Upper lobe of right lung (tissue), 1 donor: ENCODE measurements at places on chromosomes 4 and X. TPM values are rescaled to one million over a fixed set of nuclear protein-coding genes. Genes with fewer than 3 reads are reported as not detected.
A peak's percentile ranks its signal among the peaks of the same experiment; 100 is the strongest.

DNA sequence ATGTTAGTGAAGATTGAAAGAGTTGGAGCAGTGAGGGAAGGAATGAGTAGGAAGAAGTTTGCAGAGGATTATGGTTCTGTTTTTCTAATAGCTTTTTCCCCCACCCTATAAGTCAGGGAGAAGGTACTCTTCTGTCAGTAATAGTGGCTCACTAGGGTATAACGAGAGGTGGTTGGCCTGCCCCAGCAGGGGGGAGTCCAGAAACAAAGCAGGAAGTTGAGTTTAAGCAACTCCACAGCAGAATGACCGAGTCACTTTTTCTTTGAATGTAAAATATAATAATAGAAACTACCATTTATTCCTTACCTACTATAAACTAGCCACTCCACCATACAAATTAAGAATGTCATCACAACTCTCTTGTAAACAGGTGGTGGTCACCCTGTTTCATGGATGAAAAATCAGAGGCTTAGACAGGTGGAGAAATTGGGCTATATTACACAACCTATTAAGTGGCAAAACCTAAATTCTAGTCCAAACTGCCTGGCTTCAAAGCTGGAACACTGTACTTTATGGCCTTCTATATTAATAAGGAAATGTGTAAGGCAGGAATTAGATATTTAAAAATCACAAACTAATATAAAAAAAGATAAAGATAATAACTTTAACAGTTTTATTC lies 21.9 kb downstream of the AP1AR start:
- H3K27ac ChIP-seq: no peak overlapping the region
- no peak overlapping the region for H3K4me3 ChIP-seq
- no peak for DNase-seq
- no peaks in the 10 kb centered on the region for H3K27me3 ChIP-seq

- H3K27ac ChIP-seq: no peak overlapping the region
- no peaks in the 10 kb centered on the region for H3K27me3 ChIP-seq
- H3K4me3 ChIP-seq: no peak overlapping the region
- H3K4me1 ChIP-seq: no peaks in the 10 kb centered on the region
Measured at GRCh38 chr4:53659112-53659511, 67.8 kb upstream of the LNX1 start.

GRCh38 chr4:10118048-10119004 lies 1.7 kb upstream of the WDR1 start:
- H3K4me3 ChIP-seq: no peak overlapping the region
- H3K27ac ChIP-seq: peak overlapping the region; percentile 98
- no peaks in the 10 kb centered on the region for H3K27me3 ChIP-seq
- H3K4me1 ChIP-seq: peaks cover 45% of the 10 kb centered on the region
- peaks cover 25% of the 10 kb centered on the region for H3K36me3 ChIP-seq

DNA sequence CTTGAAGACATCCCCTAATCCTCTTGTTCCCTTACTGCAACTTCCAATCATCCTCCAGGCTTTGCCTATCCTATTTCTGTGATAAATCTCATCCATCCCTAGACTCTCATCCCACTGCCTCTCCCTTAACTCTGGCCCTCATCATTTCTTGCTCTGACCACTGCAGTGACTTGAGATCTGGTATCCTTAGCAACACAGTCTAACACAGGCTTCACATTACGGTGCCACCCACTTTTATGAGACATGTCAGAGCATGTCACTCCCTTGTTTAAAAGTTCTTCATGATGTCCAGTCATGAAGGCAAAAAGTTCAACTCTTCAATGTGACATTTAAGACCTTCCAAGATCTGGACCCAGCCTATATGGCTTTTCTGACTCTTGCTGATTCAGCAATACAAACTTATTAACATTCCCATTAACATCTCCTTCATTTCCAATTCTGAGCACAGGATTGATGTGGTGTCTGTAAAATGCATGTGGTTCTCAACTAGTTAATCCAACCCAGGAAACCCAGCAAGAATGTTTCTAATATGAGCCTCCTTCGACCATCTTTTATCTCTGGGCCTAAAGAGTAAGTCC lies 64.0 kb downstream of the OR13H1 start:
- H3K4me1 ChIP-seq: no peaks in the 10 kb centered on the region
- no peak overlapping the region for H3K27ac ChIP-seq
- H3K27me3 ChIP-seq: no peaks in the 10 kb centered on the region
- no peaks in the 10 kb centered on the region for H3K36me3 ChIP-seq
- DNase-seq: no peak
- H3K4me3 ChIP-seq: no peak overlapping the region

Gene EMCN
- 35.9 TPM for total RNA-seq

DNA sequence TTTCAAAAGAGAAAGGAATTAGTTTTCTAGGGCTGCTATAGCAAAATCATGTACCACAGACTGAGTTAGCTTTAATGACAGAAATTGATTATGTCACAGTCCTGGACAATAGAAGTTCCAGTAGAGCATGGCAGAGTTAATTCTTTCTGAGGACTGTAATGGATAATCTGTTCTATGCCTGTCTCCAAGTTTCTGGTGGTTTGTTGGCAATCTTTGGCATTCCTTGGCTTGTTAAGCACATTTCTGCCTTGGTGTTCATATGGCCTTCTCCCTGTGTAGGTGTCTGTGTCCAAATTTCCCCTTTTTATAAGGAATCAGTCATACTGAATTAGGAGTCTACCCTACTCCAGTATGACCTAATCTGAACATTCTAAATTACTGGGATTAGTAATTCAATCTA lies 336.1 kb upstream of the PABPC4L start:
- H3K4me3 ChIP-seq: no peak overlapping the region
- no peak for DNase-seq

DNA sequence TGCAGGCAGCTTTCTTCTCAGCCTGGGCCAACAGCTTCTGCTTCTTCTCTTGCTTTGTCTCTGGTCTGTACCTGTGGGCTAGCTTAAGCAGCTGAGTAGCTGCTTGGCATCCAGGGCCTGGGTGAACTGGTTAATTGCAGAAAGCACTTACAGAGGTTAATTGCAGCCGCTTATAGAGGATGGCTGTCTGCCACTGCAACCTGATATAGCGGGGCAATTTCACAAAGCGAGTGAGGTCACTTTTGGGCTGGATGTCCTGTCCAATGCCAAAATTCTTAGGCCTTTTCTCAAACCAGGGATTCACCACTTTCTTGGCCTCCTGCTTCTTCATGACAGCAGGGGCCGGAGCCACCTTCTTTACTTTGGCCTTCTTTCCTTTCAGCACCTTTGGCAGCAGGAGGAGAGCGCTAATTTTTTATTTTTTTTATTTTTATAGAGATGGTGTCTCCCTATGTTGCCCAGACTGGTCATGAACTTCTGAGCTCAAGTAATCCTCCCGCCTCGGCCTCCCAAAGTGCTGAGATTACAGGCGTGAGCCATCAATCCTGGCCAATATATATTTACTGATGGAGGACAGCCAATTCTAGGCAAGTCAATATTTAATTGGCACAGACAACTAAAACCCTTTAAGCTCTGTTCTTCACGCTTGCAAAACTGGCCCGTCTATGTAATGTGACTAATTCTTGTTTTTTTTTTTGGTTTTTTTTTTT lies 61.0 kb downstream of the ENOPH1 start:
- DNase-seq: no peak
- H3K36me3 ChIP-seq: no peaks in the 10 kb centered on the region
- H3K4me1 ChIP-seq: no peaks in the 10 kb centered on the region
- no peaks in the 10 kb centered on the region for H3K27me3 ChIP-seq
- H3K27ac ChIP-seq: no peak overlapping the region
- H3K4me3 ChIP-seq: no peak overlapping the region

DNA sequence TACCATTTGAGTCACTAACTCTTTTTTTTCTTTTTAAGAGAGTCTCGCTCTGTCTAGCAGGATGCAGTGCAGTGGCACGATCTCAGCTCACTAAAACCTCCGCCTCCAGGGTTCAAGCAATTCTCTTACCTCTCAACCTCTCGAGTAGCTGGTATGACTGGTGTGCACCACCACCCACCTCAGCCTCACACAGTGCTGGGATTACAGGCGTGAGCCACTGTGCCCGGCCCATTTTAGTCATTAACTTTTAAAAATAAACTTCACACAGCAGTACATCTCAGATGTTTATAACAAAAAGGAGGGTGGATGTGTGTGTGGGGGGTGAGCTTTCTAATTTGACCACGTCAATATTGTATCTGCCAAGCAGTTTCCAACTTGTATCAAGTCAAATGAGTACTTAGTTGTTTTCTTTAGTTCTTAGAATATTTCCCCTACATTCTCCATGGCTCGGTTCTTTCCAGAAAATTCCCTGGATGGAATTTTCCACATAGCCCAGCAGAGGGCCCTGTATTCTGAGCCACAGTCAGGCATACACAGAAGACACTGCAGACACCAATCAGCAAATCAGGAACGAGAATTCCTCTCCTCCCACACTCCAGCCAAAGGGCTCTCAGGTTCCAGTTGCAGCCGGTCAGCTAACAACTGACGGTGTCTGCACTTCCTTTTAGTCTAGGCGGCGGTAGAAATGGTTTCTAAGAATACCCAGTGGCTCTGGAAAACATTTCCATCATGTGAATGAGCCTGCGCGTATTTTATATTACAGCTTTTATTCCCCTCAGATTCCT lies 20.1 kb upstream of the ARAF start:
- H3K4me3 ChIP-seq: no peak overlapping the region
- H3K27ac ChIP-seq: peak overlapping the region; percentile 74
- peaks cover 4% of the 10 kb centered on the region for H3K4me1 ChIP-seq
- DNase-seq: peak; percentile 77
- H3K27me3 ChIP-seq: no peaks in the 10 kb centered on the region
- no peaks in the 10 kb centered on the region for H3K36me3 ChIP-seq

Gene MRFAP1L1
- total RNA-seq: 46.6 TPM
